ENCODE measurements at places on chromosomes 16 and 17. TPM values are rescaled to one million over a fixed set of nuclear protein-coding genes. Genes with fewer than 3 reads are reported as not detected.
A peak's percentile ranks its signal among the peaks of the same experiment; 100 is the strongest.

- DNase-seq = peak; percentile 35
These were observed 14.6 kb upstream of the ENPP7 start for GRCh38 chr17:79715943-79716797.

DNA sequence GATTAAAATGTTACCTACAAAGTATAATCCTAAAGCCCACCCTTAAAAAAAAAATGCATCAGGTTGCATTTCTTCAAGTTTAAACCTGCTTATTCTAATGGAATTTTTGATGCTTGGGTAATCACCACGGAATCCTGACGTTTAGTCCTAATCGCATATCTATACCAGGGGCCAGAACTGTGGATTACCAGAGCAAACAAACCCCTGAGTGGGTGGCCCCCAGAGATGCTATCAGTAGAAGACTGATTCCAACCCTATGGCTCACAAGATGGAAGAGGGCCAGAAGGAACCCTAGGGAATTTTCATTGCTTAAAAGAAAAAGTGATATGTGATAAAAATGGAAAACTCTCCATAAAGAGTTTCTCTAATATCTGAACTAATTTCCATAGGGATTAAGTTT, 152.2 kb upstream of the NOG start:
- DNase-seq = no peak

- DNase-seq = no peak
These were observed 9.4 kb downstream of the MAP3K3 start for GRCh38 chr17:63631626-63632025.

DNA sequence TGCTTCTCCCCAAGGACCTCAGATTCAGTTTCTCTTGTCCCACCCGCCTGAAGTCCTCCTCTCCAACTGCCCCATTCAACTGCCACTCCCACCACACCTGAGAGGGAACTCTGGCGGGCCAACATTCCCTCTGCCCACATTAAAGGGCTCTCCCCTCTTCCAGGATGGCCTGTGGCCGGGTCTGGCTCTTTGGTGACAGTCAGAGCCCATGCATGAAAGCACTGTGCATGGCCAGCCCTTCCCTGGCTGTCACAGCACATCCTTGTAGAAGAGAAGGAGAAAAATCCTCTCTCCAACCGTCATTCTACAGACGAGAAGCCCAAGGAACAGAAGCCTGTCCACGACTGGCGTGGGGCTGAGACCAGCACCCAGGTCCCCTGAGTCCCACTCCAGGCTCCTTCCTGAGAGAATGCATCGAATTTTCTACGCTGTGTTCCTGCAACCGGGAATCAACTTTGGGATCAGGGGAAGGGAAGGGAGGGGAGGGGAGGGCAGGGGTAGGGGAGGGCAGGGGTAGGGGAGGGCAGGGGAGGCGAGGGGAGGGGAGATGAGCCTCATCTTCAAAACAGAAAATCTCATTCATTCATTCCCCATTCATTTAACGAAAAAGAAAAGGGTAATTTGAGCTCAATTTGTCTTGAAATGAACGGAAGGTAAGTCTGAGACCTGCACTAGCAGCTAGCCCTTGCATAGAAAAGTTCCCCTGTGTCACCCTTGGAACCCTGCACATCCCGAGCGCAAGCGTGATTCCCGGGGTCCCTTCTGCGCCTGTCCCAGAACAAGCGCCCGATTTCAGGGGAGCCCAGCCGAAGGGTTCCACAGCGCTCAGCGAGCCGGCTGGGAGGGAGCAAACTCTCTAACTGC, at the start of gene ABCC12:
ABCC12 (minus strand) TSS at position 68 of the 864 bp plus-strand sequence. CDS start 9,569 bp downstream, outside the sequence.
- no peak for DNase-seq

Gene RNF166
- 17.0 TPM for total RNA-seq

GRCh38 chr17:60138769-60139437, 10.9 kb upstream of the CA4 start:
- no peak for DNase-seq

DNA sequence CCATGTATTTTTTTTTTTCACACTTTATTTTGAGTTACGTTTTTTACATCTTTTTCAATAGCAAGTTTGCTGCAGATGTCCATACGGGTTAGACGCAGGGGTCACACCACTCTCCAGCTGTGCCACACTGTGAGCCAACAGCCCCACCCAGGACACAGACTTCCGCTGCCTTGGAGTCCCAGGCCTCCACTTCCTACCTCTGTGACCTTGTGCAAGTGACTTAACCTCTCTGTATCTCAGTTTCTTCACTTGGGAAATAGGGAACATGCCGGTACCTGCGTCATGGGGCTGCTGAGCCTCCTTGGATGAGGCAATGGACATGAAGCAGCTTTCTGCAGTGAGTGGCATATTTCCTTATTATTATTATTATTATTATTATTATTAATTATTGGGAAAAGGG, 3.3 kb upstream of the PITPNA start:
- no peak for DNase-seq

DNA sequence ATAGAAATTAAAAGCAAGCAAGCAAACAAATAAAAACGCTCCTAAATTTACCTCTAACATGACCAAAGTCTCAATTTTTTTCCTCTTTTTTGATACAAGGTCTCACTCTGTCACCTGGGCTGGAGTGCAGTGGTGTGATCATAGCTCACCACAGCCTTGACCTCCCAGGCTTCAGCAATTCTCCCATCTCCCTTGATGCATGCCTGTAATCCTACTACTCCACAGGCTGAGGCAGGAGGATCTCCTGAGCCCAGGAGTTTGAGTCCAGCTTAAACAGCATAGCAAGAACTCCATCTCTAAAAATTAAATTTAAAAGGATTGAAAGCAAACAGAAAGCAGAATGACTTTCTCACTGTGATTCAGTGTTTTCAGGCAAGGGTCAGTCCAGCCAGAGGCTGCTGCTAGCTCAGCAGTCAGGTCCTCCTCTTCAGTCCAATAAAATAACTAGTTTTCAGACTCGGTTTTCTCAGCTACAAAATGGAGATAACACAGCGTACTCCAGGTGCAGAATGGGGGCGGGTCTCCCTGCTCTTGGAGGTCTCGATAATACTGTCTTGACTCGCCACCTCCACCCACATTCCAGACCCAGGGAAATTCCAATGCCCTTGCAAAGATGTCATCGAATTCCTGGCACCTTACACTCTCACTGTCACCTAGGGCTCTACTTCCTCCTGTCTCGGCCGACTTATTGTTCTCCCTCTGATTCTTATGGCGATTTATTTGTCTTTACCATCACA, 20.7 kb upstream of the MRTFB start:
- no peak for DNase-seq

- DNase-seq = peak; percentile 90
These were observed at the start of gene RNF157 for GRCh38 chr17:76240461-76241203. RNF157 (minus strand) TSS chr17:76240493; CDS start chr17:76240240, 253 bp downstream.

Gene KRT36
- not detected for total RNA-seq

DNA sequence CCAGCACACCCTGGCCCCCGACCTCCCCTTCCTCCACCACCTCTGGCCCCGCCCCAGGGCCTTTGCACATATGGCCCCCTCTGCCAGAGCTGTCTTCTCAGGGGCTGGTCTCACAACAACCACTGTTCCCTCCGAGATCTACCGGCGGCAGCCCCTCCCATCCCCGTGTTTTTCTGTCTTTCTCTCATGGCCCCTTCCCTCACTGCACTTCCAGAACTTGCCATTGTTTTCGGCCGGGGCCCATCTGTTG, 30.2 kb downstream of the ZFPM1 start:
- no peak for DNase-seq

GRCh38 chr17:3962965-3963236, 1.3 kb downstream of the ATP2A3 start:
- no peak for DNase-seq

Data from Right ventricle myocardium inferior (tissue), 1 donor.